GDM1 (cell line): ENCODE measurements at places on chromosomes 3 and 15.
A peak's percentile ranks its signal among the peaks of the same experiment; 100 is the strongest.

DNA sequence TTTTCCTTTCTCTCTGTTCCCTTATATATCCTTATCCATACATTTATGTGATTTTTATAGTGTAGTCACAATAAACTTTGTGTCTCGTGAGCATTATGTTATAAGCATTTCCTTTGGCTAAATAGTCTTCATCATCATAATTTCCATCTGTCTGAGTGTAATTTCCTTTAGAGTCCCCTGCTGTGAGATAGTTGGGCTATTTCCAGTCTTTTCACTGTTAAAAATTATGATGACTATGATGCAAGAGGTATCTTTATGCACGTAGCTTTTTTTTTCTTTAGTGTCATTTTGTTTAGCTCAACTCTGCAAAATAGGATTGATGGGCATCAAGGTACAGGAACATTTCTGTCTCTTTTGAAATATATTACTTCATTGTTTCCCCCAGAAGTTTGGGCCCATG lies 26.9 kb upstream of the CA12 start:
- no peak for DNase-seq

DNA sequence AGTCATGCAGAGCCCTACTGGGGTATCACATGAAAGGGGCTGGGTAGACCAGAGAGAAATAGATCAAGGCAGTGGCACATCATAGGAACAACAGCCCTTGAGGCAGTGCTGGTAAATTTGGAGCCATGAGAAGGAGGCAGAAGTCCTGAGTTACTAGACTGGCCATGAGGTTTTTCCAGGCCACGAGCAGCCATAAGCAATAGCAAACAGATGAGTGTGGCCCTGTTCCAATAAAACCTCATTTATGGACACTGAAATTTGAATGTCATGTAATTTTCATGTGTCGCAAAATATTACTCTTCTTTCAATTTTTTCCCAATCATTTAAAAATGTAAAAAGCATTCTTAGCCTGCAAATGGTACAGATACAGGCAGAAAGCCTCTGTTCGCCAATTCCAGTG lies 28.1 kb upstream of the LRRN1 start:
- no peak for DNase-seq

GRCh38 chr3:159629329-159630084 lies 359.1 kb upstream of the IL12A start:
- DNase-seq = no peak

DNA sequence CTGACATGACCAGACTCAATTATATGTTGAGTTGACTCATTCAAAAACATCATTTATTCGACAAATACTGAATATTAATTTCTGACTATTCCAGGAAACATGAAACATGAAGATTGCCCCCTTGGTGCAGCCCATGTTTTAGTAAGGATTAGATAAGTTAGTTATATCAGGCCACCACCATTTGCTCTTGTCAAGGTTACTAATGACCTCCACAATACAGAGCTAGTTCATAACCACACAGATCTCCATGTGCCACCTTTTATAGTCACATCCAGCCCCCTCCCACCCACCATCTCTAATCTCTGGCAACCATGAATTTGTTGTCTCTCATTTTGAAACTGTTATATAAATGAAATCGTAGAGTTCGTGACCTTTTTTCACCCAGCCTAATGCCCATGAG lies 15.7 kb downstream of the KLHL18 start:
- DNase-seq = no peak

- peak; percentile 57 for DNase-seq
Measured at GRCh38 chr3:149371001-149371722, 6.3 kb downstream of the TM4SF1 start.

GRCh38 chr15:59918994-59919951 lies 84.8 kb upstream of the FOXB1 start:
- no peak for DNase-seq

- DNase-seq = no peak
Measured at GRCh38 chr3:14576163-14576562, 36.0 kb upstream of the GRIP2 start.

DNA sequence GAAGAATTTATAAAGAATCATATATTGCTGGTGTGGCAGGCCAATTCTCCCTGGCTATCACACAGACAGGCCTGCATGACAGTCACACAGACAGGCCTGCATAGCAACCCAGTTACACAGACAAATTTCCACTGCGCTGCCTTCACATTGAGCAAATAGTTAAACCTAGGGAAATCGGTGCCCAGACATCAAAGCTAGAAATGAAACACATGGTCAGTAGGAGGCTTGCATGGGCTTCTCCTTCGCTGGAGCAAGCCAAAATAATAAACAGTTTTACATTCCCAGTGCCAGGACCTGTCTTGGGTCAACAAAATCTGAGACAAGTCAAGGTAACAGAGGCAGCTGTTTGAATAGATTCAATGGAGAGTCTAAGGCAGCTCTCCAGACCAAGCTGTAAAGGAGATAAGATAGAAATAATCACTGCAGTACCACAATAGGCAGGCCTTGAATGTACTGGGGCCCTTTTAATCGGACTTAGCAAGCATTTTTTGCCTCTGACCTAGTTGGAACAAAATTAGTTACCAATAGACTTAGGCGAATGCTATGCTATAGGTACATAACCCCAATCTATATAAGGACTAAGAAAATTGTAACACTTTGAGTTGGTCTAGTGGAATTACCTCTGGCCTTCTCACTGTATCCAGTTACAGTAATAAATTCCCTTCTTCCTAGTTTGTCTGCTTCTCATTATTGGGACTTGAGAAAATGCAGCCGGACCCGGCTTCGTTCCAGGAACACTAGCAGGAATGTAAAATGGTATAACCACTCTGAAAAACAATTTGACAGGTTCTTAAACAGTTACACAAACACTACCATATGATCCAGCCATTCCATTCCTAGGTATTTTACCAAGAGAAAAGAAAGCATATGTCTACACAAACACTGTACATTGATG lies 274.7 kb upstream of the UBE2E2 start:
- no peak for DNase-seq

DNA sequence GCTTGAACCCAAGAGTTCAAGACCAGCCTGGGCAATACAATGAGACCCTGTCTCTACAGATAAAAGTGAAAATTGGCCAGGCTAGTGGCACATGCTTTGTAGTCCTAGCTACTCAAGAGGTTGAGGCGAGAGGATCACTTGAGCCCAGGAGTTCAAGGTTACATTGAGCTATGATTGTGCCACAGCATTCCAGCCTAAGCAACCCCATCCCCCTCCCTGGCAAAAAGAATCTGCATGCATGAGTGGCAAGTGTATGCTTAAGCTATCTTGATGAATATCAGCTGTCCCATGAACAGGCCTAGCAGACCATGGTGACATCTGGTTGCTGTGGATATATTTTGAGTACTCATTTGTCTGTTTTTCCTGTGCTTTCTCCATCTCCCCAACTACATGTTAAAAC lies 4.7 kb downstream of the ATRIP start:
- no peak for DNase-seq

DNA sequence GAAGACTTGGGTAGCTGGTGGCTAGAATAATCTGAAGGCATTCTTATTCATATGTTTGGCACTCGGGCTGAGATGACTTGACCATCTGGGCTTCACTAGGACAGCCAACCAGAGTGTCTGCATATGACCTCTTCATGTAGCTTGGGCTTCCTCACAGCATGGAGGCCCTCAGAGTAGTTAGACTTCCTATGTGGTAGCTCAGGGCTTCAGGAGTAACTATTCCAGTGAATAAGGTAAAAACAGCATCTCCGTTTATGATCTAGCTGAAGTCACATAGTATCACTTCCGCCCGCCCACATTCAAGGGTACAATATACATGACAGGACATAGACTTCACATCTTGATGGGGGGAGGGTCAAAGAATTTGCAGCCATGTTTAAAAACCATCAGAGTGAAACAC lies 18.9 kb upstream of the CMTM8 start:
- no peak for DNase-seq

- no peak for DNase-seq
Measured at GRCh38 chr3:87546216-87546615, 269.8 kb upstream of the POU1F1 start.
